Mucosa of gallbladder (tissue), 1 donor: ENCODE measurements at places on chromosomes 12 and 14. TPM values are rescaled to one million over a fixed set of nuclear protein-coding genes. Genes with fewer than 3 reads are reported as not detected.

ARHGEF40 gene
- total RNA-seq: 124 TPM

SLC6A15 gene
- 0.12 TPM for total RNA-seq

DNA sequence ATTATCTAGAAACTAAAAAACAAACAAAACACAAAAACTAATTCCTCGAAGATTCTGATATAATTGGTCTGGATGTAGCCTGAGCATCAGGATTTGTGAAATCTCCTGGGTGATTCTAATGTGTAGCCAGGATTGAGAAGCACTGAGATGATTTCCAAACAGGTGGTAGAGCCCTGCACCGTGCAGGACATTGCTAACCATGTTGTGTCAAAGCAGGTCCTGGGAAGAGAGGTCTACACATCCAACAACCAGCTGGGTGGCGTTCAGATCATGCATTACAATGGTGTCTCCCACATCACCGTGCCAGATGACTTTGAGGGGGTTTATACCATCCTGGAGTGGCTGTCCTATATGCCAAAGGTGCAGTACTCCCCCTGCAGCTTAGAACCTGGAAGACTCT is 56.3 kb downstream of the FOXN4 start:
- DNase-seq: no peak

GRCh38 chr14:92774572-92774971 is 19.5 kb upstream of the GOLGA5 start:
- DNase-seq: no peak

DNA sequence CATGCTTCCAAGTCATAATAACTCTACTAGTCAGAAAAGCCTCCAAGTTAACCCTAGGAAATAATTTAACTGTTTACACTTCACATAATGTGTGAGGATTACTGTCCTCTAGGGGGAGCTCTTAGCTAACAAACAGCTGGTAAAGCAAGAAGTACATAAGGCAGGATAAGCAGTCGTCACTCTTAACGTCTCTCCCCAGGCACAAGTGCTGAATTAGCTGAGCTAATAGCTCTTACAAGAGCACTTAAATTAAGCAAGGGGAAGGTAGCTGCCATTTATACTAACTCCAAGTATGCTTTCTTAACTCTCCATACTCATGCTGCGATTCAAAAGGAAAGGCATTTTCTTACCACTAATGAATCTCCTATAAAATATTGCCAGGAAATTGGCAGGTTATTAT is 79.3 kb upstream of the TSPAN11 start:
- no peak for DNase-seq

DNA sequence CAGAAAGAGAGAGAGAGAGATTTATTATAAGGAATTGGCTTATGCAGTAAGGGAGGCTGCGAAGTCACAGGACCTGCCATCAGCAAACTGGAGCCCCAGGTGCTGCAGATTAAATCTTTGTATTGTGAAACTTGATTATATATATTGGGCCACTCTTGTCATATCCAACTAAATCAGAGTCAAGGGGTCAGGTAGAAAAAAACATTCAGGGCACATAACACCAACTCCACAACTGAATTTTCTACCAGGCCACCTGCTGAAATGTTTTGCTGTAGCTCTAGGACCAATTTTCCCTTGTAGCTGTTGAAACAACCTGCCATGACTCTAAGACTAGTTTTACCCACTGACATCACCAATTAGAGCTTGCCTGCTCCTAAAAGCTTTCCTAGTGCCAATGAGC is 1240.8 kb downstream of the SLC16A7 start:
- no peak for DNase-seq

DNA sequence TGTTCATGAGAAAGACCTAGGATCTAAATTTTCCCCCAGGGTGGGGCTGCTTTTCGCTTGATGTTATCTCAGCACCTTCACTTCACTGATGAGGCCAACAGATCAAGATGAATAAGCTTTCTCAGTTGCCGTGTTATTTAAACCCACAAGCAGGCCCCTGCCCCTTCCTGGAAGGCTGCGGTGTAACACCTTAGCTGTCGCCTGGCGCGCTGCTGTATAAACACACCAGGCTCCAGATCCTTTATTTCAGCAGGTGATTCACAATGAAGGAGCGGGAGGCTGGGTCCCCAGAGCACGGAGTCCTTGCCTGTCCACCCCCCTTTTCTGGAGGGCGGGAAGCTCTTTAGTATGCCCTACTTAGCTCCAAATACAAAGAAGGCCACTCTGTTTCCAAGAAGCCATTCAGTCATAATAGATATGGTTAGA is 515.4 kb downstream of the FUT8 start:
- DNase-seq: no peak

GRCh38 chr12:125194163-125194773 is 129.0 kb downstream of the AACS start:
- DNase-seq: no peak
